PC-9 (cell line): ENCODE measurements at places on chromosomes 7 and 10.

GRCh38 chr7:117800406-117800805 lies 72.8 kb downstream of the CTTNBP2 start:
- no peak for DNase-seq

- DNase-seq = no peak
These were observed 417.1 kb downstream of the GPAM start for GRCh38 chr10:111766464-111766863.

GRCh38 chr10:50234486-50234885 lies 16.8 kb downstream of the ASAH2 start:
- DNase-seq = no peak

- no peak for DNase-seq
These were observed 6.6 kb upstream of the PITRM1 start for GRCh38 chr10:3179174-3179573.

DNA sequence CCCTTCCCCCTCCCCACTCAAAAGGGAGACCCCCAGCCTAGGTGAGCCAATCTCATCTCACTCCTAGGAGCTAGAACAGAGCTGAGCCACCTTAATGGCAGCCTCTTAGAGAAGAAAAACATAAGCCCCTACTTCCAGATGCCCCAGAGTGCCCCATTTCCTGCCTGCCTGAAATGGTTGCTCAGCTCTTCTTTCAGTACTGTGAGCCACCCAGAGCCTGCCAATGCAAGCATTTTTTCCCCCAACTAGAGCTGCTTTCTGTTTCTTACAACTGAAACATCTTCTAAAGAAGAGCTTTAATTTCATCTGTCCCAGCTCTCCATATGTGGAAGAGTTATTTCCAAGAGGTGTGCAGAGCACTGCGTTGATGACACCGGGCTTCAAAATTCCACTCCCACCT lies 136.7 kb downstream of the PLPP4 start:
- DNase-seq = no peak

- DNase-seq = no peak
These were observed 25.9 kb downstream of the DNAH11 start for GRCh38 chr7:21568762-21569161.

- peak; percentile 57 for DNase-seq
These were observed 143.5 kb downstream of the INHBA start for GRCh38 chr7:41559426-41559825.

DNA sequence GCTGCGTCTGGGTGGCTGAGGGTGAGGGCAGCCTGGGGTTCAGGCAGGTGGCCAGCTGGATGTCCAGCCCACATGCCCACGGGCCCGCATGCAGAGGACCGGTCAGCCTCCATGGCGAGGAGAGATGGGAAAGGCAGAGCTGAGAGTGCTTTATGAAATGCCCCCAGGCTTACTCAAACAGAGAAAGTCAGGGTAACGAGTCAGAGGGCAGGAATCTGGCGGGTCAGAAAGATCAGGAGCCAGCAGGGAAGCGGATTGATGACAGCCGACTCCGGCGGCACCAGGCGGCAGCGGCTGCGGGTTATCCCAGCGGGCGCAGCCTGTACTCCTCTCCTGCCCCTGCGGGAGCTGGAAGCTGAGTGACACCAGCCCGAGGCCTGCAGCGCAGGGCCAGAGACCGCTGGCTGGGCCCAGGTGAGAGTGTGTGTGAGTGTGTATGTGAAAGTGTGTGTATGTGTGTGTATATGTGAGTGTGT lies 13.4 kb downstream of the SLC13A4 start:
- peak; percentile 83 for DNase-seq

- no peak for DNase-seq
These were observed 24.4 kb downstream of the RNF133 start for GRCh38 chr7:122674502-122674901.

DNA sequence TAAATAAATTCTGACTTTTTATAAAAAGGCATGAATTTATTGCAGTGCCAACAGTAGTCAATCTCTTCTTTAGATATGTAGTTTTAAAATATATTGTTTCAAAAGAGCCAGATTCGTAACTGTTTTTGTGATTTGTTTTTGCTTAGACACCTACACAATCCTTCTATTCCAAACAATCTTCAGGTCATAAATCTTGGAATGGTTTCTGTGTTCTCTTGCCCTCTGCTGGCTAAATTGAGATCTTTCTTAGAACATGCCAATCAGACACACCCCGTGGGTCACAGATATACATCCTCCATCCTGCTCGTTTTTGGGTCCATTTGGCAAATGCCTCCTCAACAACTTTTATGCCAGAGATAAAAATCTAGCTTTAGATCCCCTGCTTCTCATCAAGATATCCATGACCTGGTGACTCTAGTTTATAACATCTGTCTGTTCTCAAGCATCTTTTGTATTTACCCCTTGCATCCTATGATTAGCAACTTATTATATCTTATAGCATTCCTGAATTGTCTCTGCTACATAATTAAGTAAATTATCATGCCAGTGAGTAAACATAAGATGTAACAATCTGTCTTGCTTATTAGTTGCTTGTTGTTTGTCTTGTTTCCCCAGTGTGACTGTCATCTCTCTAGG lies 35.3 kb upstream of the IFRD1 start:
- no peak for DNase-seq

- DNase-seq = no peak
These were observed 85.7 kb downstream of the PARP12 start for GRCh38 chr7:139976838-139977656.

- DNase-seq = no peak
These were observed 175.7 kb upstream of the INHBA start for GRCh38 chr7:41878309-41879295.
